ENCODE measurements at places on chromosomes 16 and 17. TPM values are rescaled to one million over a fixed set of nuclear protein-coding genes. Genes with fewer than 3 reads are reported as not detected.

DNA sequence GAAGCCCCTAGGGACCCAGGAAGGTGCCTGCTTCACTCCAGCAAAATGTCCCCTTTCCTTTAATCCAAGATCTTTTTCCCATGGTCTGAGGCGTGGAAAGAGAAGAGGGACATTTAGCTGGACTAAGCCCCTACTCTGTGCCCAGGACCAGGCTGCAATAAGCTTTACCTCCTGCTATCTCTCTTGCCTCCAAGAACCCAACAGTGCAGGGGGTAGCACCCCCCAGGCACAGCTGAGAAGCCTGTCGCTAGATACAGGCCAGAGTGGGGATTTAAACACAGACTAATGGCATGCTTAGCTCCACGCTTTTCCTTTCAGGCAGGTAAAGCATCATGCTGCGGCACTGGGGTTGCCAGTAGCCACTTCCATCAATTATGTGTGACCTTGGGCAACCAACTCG, 24.5 kb upstream of the CCL1 start:
- no peak for DNase-seq

The PIPOX gene
- total RNA-seq = 2.1 TPM

The RNFT1 gene
- total RNA-seq = 12.9 TPM

- DNase-seq = no peak
These were observed 54.3 kb downstream of the AMFR start for GRCh38 chr16:56370875-56371659.

- DNase-seq = no peak
These were observed 67.5 kb downstream of the COG7 start for GRCh38 chr16:23385441-23385840.

DNA sequence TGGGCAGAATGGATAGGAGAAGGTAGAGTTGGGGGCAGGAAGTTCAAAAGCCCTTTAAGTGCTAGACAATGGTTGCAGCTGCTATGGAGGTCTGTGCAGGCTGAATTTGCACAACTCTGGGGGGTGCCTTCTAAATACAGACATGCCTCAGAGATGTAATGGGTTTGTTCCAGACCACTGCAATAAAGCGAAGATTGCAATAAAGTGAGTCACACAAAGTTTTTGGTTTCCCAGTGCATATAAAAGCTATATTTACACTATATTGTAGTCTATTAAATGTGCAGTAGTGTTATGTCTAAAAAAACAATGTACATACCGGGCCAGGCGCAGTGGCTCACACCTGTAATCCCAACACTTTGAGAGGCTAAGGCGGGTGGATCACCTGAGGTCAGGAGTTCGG, 60.5 kb upstream of the MYOCD start:
- no peak for DNase-seq

- no peak for DNase-seq
These were observed 105.2 kb upstream of the AMZ2 start for GRCh38 chr17:68142595-68142994.

- DNase-seq = no peak
These were observed 1372.6 kb downstream of the CDH11 start for GRCh38 chr16:63749276-63749675.

DNA sequence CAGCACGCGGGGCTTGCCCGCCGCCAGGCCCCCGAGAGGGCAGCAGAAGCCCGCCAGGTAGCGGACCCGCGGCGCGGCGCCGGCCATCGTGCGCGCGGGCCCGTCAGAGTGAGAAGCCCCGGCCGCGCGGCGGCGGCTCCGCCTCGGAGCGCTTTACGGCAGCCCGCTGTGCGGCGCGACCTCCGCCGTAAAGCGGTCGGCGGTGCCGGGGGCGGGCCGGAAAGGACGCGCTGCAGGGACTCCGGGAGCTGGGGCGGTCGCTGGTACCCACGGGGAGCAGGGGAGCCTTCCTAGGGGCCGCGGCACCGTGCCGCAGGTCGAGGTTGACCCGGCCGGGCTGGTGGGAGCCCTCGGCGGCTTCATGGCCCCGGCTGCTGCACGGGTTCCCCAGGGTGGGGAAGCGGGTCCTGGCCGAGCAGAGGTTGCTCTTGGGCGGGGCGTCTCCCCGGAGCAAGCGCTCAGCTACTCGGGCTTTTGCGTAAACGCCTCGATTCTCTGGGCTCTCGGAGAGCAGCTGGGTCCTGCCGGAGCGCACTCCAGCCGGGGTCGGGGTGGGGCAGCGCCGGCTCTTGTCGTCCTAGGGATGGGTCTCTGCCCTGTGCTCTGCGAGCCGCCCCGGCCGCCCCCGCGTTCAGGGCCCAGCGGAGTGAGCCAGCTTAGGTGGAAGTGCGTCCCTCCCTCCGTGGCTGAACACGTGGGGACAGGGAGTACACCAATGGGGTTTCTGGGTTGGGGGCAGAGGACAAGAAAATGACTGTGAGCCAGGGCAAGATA, at the start of gene FAAP100:
TSS of gene FAAP100 (minus strand) at position 110 of the 774 bp plus-strand sequence. CDS start at position 87, 23 bp downstream.
- DNase-seq = peak; percentile 95

The CCL7 gene
- not detected for total RNA-seq

The ABCA8 gene
- 78.7 TPM for total RNA-seq

DNA sequence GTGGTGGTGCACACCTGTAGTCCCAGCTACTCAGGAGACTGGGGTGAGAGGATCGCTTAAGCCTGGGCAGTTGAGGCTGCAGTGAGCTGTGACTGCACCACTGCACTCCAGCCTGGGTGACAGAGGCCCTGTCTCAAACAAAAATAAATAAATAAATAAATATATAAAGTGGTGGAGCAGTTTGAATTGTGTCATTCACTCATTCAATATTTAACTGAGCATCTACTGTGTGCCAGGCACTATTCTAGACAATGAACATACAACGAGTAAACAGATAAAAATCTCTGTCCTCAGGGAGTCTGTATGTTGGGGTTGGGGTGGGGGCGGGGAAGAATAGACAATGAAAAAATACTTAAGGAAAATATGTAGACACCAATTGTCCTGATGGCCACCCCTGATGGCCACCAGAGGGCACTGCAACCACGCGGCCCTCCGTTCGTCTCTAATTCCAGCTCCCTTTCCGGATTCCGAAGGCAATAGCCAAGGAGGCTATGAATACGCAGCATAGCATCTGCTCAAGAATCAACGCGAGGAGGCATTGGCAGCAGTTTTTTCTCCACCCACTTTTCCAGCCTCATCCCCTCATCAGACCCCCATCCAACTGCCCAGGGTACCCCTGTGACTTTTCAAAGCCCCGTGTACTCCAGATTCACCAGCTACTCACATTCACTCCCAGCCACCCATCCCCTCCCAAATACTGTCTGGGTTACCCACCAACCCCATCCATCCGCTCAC, 21.4 kb downstream of the QPRT start:
- DNase-seq = peak; percentile 93

DNA sequence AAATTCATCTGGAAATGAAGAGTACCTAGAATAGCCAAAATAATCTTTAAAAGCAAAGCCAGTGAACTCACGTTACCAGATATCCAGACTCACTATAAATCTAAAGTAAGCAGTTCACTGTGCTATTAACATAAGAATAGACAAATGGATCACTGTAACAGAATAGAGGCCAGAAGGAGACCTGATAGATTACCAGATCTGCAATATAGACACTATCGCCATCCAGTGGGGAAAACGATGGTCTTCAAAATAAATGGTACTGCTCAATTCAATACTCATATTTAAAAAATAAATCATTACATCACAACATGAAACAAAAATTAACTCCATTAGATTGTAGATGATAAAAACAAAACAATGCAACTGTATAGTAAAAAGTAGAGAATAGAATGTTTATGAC, 158.6 kb upstream of the CDH8 start:
- DNase-seq = no peak

- DNase-seq = peak; percentile 51
These were observed 15.0 kb upstream of the SRCIN1 start for GRCh38 chr17:38620551-38621277.

The KRT14 gene
- 1.3 TPM for total RNA-seq

DNA sequence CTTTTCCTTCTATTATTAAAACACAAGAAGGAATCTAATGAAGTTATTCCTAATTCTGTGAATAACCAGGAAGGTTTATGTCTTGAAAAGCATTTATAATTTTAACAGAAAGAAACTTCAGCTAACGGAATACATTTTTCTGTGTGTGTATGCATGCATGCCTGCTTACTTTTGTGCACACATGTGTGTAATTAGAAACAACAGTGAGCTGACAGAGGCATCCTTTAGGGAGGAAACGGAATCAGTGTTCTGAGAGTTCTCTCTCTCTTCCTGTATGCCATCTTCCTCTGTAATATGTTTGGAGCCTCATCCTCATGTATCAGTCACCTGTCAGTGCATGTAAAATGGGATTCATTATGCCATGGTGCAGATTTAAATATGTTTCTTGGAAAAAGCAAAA, 107.0 kb downstream of the MAP2K4 start:
- DNase-seq = no peak

The KRTAP9-8 gene
- not detected for total RNA-seq

DNA sequence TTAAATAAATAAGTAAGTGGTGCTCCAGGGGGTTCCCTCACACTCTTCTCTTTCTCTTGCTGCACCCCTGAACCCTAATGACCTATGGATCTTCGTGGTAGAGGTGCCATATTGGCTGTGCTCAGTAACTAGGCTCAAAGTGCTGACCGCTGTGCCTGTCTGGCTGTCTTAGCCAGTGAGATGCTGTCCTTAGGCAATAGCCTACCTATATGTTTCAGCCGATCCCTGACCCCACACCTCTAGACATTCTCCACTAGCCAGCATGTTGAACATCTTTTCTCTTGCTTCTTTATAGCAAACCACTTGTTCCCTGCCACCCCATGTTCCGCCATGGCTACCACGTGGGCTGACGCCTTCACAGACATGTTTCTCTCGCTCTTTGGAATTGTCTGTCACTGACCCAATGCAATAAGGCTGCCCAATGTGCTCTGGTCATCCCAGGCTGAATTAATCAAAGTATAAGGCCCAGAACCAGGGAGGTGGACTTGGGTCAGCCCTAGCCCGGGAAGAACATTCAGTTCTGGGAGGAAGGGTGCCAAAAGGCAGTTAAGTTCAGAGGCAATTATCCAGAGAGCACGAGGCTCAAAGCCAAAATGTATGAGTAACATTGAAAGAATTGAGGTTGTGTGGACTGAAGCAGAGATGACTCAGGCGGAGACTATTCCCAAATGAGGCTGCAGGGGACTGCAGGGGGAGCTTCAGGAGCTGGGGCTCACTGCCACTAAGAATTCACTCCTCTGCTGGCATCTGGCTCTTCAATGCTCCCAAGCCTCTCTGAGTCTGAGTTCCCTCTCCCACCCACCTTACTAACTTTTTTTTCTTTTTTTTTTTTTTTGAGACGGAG, 28.7 kb upstream of the TNRC6A start:
- peak; percentile 89 for DNase-seq

- no peak for DNase-seq
These were observed 50.9 kb upstream of the TEKT3 start for GRCh38 chr17:15392326-15392741.

GRCh38 chr17:45341533-45342158, 24.8 kb upstream of the MAP3K14 start:
- DNase-seq = peak; percentile 84

The LHX1 gene
- not detected for total RNA-seq

The SPN gene
- total RNA-seq = 3.7 TPM

GRCh38 chr16:84717484-84717883, 17.7 kb downstream of the USP10 start:
- DNase-seq = no peak

The TSPAN10 gene
- total RNA-seq = 0.51 TPM

The KCNH6 gene
- not detected for total RNA-seq

GRCh38 chr16:73558219-73558618, 510.3 kb upstream of the ZFHX3 start:
- no peak for DNase-seq

DNA sequence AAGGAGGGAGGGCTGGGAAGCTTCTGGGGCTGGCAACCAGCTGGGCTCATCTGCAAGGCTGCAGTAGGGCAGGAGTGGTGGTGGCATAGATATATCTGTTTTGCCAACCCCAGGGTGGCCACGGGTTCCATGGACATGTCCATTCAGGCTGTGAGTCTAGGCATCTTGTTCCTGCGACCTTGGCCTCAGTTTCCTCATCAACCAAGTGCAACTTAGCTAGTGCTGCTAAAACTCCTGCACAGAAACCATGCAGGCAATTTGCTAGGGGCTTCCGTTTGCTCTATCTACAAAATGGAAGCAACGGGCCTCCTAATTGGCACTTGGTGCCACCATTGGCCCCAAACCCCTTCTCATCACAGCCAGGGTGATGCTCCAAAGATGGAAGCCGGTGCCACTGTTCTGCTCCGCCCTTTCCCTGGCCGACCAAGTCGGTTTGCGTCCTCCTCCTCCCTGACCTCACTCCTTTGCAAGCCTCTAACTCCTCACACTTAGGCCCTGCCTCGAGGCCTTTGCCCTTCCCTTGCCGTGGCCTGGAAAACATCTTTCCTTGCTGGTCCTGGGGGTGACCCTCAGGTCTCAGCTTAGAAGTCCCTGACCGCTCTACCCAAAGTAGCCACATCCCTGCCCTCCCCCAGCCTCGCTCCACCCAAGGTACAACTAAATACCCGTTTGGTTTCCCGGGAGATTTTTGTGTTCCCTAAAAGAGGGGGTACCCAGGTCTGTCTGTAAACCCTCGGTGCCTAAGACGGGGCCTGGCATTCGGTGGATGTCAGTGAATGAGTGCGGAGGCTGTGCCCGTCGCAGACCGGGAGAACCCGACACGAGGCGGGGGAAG, 1.2 kb downstream of the SREBF1 start:
- no peak for DNase-seq

The FBXO39 gene
- 0.67 TPM for total RNA-seq

DNA sequence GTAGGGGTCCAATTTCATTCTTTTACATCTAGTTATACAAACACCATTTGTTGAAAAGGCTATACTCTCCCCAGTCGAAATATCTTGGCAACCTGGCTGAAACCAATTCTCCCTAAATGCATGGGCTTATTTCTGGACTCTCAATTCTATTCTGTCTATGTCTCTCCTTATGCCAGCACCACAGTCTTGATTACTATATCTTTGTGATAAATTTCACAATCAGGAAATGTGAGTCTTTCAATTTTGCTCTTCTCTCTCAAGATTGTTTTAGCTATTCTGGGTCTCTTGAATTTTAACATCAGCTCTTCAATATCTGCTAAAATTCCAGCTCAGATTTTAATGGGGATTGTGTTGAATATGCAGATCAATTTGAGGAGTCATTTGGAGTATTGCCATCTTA, 5.9 kb upstream of the TRIM25 start:
- no peak for DNase-seq

- no peak for DNase-seq
These were observed 32.5 kb upstream of the RAI1 start for GRCh38 chr17:17648762-17649161.

The WFIKKN2 gene
- total RNA-seq = 0.42 TPM

The BICDL2 gene
- 0.10 TPM for total RNA-seq

DNA sequence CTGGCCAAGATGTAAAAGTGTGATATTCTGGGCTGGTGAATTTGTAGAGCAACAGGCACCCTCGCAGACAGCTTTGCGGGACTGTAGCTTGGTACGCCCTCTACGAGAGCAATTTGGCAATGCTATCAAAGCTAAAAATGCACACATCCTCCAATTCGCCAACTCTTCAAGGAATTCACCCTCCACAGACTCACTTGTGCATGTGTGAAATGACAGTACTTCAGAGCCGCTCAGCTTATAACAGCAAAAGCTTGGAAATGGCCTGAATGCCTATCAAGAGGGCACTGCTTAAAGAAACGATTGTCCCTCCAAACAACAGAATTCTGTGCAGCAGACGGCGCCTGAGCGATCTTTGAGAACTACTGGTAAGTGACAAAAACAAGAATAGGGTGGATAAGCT, 130.8 kb downstream of the SDK2 start:
- no peak for DNase-seq

Data from posterior vena cava (tissue), 2 donors.